Activated CD8-positive, alpha-beta memory T cell treated with anti-CD3 and anti-CD28 coated beads, Interleukin-2, amount 10 ng/mL, durations not matched to agents 7 days and 5 days (primary cell): ENCODE measurements at places on chromosomes 7 and 10. TPM values are rescaled to one million over a fixed set of nuclear protein-coding genes. Genes with fewer than 3 reads are reported as not detected.

- no peak for DNase-seq
- H3K27ac ChIP-seq: no peak overlapping the region
Observed at GRCh38 chr7:43300121-43300520, 187.7 kb downstream of the HECW1 start.

GRCh38 chr10:115957786-115958442 is 315.1 kb downstream of the GFRA1 start:
- DNase-seq: no peak
- no peak overlapping the region for H3K4me3 ChIP-seq
- no peaks in the 10 kb centered on the region for H3K4me1 ChIP-seq
- no peak overlapping the region for H3K27ac ChIP-seq
- H3K36me3 ChIP-seq: no peaks in the 10 kb centered on the region

The UTF1 gene
- total RNA-seq: not detected

The NKX2-3 gene
- total RNA-seq: not detected
